Fibroblast of lung (primary cell): ENCODE measurements at places on chromosomes 1 and 21. TPM values are rescaled to one million over a fixed set of nuclear protein-coding genes. Genes with fewer than 3 reads are reported as not detected.

- no peak for DNase-seq
Observed at GRCh38 chr1:221274373-221274772, 395.1 kb downstream of the HLX start.

- DNase-seq = no peak
Observed at GRCh38 chr1:208258277-208258676, 14.1 kb upstream of the PLXNA2 start.

DNA sequence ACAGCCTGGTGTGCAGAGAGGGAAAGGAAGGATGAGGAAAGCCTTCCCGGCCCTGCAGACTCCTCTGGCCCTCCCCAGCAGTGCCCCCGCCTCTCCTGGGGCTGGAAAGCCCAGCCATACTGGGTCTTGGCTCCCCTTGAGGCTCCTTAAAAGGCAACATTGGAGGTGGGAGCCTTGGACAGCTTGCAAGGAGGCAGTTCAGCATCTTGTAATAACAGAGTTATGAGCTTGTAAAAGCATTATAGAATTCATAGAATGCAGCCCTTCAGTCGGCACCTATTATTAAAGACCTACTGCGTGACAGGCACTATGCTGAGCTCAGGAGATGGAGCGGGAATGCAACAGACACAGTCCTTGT, 4.2 kb downstream of the TINAGL1 start:
- DNase-seq = peak; percentile 56

DNA sequence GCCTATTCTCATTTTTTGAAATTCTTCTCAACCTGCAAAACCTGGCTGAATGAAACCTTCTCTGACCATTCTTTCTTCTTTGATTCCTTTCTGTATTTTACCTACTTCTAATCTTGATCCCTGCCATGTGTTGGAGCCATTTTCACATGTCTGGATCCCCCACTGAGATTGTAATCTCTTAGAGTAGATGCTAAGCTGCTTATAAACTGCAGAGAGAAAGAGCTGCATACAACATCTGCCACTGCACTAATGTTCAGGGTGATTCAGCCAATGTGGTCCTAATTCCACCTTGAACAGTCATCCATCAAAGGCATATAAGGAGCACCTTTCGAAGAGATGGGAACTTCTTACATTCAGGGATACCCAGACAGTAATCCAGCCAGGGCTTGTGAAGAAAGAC, 16.2 kb upstream of the DAB1 start:
- DNase-seq = no peak

DNA sequence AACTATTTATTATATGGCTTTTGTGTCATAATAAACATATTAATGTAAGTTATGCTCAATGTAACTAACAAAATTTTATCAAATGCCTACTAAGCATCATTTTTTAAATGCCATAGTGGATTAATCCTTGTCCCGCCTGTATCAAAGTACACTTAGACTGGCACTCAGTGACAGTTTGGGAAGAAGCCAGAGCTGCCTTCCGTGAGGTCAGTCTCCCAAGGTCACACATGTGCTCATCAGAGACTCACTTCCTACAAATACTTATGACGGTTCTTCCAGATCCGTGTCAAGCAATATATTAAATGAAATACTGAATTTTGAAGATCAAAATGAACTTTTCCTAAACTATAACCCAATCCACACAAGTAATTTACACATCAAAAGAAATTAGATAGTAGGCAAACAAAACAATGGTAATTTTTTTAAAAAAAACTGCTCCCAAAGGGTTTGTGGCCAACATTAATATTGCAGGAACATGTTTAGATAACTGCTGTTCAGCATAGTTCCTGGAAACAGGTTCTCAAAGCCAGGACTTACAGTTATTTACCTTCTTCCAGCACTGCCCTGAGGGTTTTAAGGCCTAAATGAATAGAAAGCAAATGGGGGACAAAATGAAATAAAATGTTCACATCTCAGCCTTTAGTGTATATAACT, 27.2 kb downstream of the WLS start:
- no peak for DNase-seq

- no peak for DNase-seq
Observed at GRCh38 chr1:46558966-46559365, 7.5 kb upstream of the KNCN start.

DNA sequence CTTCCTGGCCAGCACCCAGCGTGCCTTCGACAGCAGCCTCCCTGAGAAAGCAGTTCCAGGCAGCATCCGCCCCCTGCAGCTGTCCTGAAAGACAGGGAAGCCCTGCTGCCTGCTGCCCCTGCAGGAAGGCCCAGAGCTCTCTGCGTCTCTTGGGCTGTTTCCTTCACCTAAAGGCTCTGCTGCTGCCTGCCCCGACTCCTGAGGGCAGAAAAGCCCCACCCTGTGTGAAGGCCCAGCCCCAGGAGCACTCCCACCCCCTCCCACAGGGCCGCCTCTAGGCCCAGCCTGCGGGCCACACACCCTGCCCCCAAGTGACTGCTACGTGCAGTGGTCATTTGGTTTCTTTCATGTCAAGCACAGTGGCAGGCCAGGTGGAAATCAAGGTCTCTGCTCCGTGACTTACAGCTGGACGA, 12.4 kb downstream of the RIPK4 start:
- DNase-seq = no peak

GRCh38 chr1:78145105-78145580, 99.4 kb downstream of the GIPC2 start:
- peak; percentile 73 for DNase-seq

Gene FAM167B
- 2.1 and 3.1 TPM in 2 replicates for total RNA-seq

DNA sequence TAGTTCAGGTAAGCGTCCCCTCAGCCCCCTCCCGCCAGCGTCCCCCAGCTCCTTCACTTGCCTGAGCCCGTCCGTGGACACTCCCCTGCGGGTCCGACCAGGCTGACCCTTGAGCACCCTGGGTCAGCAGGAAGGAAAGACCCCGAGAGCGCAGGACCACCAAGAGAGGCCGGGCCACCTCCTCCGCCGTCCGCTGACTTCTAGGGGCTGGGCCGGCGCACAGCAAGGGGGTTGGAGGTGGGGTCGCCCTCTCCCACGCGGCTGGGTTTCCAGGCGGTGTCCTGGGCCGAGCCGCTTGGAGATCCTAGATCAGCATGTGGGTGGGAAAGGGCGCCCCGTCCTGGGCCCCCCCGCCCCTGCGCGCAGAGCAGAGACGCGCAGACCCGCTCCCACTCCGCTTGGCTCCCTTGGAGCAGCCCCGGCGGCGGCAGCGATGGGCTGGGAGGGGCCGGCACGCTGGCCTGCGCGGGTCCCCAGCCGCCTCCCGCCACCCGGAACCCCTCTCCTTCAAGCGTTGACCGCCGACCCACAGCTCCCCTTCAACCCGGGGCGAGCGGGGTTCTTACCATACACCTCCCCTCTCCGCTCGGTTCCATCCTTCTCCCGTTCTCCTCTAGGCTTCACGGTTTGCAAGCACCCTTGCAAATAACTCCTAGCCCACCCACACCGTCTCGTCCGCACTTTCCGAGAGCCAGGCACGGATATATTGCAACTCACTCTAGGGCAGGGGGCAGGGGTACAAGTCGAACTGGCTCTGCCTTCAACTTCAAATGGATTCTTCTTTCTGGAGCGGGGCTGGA, 7.5 kb downstream of the KNCN start:
- DNase-seq = no peak

- no peak for DNase-seq
Observed at GRCh38 chr21:15079269-15079668, 14.5 kb upstream of the NRIP1 start.

Gene GMEB1
- 5.4 and 6.2 TPM in 2 replicates for total RNA-seq

GRCh38 chr21:34673006-34673405, 4.2 kb downstream of the CLIC6 start:
- DNase-seq = no peak

Gene CYP2J2
- under 0.01 and 0.17 TPM in 2 replicates for total RNA-seq

- no peak for DNase-seq
Observed at GRCh38 chr1:18412882-18413353, 67.8 kb upstream of the KLHDC7A start.

DNA sequence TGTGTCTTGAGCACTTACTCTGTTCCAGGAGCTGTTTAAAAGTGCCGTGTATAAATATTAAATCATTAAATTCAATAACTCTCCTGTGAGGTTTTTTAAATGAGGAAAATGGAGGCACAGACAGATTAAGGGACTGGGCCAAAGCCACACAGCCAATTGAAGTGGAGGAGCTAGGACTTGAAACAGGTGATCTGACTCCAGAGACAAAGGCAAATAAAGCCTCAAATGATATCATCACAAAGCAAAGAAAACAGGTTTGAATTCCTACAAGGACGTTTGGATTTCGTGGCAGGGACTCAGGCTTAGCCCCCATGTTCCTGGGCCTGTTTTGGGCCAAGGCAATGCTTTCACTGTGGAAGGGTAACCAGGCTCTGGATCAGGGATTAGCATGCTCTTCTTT, 45.2 kb upstream of the DMBX1 start:
- DNase-seq = no peak

DNA sequence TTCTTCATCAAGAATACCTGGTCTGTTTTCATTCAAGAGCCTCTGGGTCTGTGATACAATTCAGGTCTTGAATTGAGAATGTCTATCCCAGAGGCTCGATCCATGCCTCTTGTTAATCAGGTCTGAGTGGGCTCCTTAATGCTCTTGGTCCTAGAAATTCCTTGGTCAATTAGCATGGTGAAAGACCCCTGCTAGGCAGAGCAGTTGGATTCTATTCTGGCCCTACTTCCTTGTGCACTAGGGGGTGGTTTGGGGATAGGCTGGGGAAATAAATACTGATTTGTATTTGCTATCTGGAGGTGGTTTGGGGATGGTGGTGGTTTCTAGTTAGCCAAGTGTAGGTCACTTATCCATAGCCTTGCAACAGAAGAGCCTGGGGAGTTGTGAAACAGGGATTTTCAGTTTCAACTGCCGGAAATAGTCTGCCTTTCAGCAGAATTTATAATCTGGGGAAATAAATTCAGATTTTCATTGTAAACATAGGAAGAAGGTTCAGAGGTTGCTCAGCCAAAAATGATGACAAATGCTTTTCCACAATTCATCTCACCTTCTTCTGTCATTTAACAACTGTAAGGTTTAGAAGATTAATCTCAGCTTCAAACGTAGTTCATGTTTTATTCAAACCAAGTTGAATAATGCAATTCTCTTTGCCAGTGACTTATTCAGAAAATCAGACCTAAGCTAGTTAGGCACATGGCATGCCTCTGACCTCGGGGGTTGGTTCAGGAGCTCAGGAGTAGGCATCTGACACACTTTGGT, 22.2 kb upstream of the SCAF4 start:
- DNase-seq = no peak

DNA sequence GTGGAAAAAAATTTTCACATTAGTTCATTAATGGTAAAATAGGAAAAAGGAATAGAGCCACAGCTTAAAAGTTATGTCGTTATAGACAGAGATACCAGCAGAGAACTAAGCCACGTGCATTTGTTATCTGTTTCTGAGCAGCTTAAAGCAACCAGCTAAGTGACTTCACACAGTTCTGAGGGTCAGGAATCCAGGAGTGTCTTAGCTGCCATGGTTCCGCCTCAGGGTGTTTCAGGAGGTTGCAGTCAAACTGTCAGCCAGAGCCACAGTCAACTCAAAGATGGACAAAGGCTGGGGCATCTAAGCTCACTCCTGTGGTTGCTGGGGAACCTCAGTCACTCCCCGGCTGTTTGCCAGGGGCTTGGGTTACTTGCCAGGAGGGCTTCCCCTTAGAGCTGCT, 515.8 kb downstream of the SMYD3 start:
- DNase-seq = peak; percentile 35

- no peak for DNase-seq
Observed at GRCh38 chr1:29218223-29218622, 12.5 kb downstream of the MECR start.

GRCh38 chr1:41394959-41395956, 34.0 kb downstream of the FOXO6 start:
- DNase-seq = no peak

Gene CRP
- total RNA-seq = not detected in 2 replicates

DNA sequence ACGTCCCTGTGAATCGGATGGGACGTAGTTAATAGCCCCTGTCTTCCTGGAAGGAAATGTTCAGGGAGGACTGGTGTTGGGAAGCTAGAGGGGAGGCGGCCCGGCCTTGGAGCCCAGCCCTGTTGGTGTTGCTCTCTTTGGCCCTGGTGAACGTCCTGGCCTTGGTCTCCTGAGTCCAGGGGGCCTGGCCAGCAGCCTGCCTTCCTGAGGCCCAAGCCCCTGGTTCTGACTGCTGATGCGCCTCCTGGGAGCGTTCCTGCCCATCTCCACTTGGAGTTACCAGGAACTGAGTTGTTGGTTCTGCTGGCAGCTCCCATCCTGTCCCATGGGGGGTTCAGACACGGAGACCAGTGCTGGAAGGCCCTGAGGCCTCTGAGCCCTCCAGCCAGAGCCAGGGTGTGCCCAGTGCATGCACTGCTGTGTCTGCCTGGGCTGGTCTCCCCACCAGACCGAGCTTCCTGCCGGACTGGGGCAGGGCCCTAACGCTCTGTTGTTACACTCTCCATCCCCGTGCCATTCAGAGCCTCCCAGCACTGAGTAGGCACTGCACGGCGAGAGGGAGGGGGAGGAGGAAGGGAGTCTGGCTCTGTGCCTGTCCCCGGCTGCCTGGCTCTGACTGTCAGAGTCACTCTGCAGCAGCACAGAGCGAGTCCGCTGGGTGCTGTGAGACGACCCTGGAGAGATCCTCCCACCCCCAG, 382.5 kb upstream of the VAMP3 start:
- DNase-seq = peak; percentile 22

DNA sequence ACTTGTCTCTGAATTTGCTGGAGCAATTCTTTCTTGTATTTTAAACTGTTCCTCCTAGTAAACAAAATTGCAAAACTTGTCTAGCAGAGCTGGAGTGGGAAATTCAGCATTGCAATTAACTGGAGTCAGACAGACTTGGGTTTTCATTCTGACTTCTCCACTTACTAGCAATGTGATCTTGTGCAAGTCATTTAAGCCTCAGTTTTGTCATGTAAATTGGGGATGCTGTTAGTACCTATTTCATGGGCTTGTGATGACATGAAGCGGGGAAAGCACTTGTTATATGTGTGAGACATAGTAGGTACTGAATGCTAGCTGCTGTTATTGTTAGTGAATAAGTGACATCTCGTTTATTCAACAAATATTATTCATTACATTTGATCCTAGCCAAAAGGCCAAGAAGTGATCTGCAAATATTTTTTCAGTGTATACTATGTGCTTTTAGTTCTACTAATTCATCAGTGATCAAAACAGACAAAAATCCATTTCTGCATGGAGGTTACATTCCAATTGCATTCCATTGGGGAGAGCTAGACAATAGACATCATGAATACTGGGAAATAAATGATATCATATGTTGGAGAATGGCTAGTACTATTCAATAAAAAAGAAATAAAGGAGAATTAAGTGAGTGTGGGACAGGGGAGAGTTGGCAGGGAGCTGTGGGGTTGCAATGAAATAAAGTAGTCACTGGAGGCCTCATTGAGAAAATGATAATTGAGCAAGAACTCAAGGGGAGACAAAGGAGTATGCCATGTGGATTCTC, 47.1 kb downstream of the CACHD1 start:
- DNase-seq = no peak

Gene KCNA3
- 3.3 and 5.6 TPM in 2 replicates for total RNA-seq

DNA sequence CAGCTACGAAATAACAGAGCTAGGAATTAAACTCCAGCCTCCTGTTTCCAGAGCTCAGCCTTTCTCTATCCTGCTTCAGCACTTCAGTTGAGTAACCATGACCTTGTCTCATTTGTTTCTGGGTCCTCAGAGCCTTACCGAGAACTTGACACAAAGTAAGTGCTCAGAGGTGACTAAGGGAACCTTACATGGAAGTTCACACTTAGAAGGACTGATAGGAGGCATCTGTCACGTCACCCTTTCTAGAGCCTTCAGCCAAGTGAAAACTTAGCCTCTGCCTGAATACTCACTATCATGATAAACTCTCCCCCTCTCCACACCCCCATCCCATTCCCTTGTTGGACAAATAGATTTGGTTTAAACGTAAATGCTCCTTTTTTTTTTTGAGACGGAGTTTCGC, 9.8 kb upstream of the LUZP1 start:
- DNase-seq = no peak
